Left lung (tissue), 14 donors: ENCODE measurements at places on chromosomes 3 and 15. TPM values are rescaled to one million over a fixed set of nuclear protein-coding genes. Genes with fewer than 3 reads are reported as not detected.
A peak's percentile ranks its signal among the peaks of the same experiment; 100 is the strongest.

- no peak overlapping the region for H3K27ac ChIP-seq
- H3K27me3 ChIP-seq, result no peaks in the 10 kb centered on the region
- no peaks in the 10 kb centered on the region for H3K36me3 ChIP-seq
- no peak for DNase-seq
- no peak overlapping the region for H3K4me3 ChIP-seq
Observed at GRCh38 chr15:58587486-58587885, 155.7 kb downstream of the LIPC start.

GRCh38 chr3:125189378-125190165, 23.0 kb downstream of the SLC12A8 start:
- peaks cover 7% of the 10 kb centered on the region for H3K36me3 ChIP-seq
- H3K4me1 ChIP-seq, result no peaks in the 10 kb centered on the region
- no peak overlapping the region for H3K27ac ChIP-seq
- no peak for DNase-seq
- H3K4me3 ChIP-seq, result no peak overlapping the region

The ZBBX gene
- not detected for total RNA-seq

DNA sequence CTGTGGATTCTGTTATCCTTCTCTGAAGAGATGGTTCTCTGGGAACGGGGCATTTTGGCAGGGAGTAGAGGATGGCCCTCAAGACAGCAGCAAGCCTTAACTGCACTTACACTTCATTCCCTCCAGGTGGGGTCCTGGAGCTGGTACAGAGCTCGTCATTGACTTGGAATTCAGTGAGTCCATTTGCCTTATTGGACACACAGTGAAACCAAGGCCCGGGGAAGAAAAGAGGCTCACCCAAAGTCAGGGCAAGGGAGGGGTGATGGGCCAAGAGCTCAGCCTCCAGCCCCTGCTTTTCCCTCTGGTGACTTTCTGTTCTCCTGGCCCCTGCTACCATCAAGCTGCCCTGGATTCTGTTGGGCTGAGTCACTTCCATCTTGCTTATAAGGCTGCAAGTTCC, 125.6 kb downstream of the ETFA start:
- H3K36me3 ChIP-seq, result no peaks in the 10 kb centered on the region
- H3K27ac ChIP-seq, result no peak overlapping the region
- DNase-seq, result peak; percentile 28
- no peak overlapping the region for H3K4me3 ChIP-seq
- no peaks in the 10 kb centered on the region for H3K4me1 ChIP-seq

DNA sequence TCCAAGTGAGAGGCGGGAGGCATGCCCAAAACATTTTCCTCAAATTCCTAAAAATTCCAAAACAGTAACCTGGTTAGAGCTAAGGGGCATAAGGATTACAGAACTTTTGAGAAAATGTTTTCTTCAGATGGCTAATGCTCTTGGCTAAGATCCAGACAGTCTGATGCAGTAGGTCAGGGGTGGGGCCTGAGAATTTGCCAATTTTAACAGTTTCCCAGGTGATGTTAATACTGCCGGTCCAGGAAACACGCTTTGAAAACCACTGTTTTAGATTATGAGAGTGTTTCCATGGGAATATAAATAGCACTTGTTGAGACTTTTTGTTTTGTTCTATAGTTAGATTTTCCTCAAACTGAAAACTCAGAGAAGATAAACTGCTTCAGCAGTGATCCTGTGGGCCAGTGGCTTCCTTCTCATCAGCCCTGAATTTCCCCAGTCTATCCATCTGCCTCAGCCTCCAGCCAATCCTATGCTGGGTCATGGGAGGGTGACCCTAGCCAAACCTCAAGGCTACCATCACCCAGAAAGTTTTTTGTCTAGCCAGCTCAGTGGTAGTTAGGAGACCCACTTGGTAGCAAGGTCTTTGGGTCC, 71.6 kb upstream of the ACP3 start:
- H3K4me1 ChIP-seq, result no peaks in the 10 kb centered on the region
- H3K27me3 ChIP-seq, result no peaks in the 10 kb centered on the region
- no peak overlapping the region for H3K27ac ChIP-seq
- H3K36me3 ChIP-seq, result no peaks in the 10 kb centered on the region

GRCh38 chr15:42627485-42627884, 52.1 kb downstream of the STARD9 start:
- DNase-seq, result no peak
- H3K27me3 ChIP-seq, result no peaks in the 10 kb centered on the region
- H3K4me1 ChIP-seq, result no peaks in the 10 kb centered on the region
- H3K27ac ChIP-seq, result no peak overlapping the region
- H3K4me3 ChIP-seq, result no peak overlapping the region

DNA sequence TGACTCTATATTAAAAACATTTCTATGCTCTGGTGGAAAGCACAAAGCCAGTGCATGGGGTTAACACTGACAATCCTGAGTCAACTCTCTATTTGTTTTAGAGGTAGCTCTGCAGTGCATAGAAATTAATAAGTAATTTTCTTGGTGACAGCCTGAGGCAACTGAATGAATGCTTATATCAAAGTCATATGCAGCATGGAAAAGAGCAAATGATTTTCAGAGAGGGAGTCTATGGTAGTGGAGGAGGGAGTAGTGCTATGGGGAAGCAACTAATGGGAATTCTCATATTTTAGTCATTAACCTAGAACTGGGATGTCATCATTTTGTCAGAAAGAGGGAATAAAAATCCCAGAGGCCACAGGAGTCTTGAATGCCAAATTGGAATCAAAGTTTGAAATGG, 99.1 kb downstream of the CLSTN2 start:
- H3K36me3 ChIP-seq, result no peaks in the 10 kb centered on the region
- no peaks in the 10 kb centered on the region for H3K4me1 ChIP-seq
- no peak overlapping the region for H3K27ac ChIP-seq
- DNase-seq, result no peak
- no peak overlapping the region for H3K4me3 ChIP-seq

- no peaks in the 10 kb centered on the region for H3K36me3 ChIP-seq
- H3K27ac ChIP-seq, result no peak overlapping the region
- H3K4me3 ChIP-seq, result peak overlapping the region; percentile 59
- H3K27me3 ChIP-seq, result no peaks in the 10 kb centered on the region
- H3K4me1 ChIP-seq, result no peaks in the 10 kb centered on the region
- DNase-seq, result no peak
Observed at GRCh38 chr3:44555723-44556122, 730 bp downstream of the ZKSCAN7 start.

- no peaks in the 10 kb centered on the region for H3K27me3 ChIP-seq
Observed at GRCh38 chr3:7683426-7683825, 818.2 kb upstream of the LMCD1 start.
